RPMI7951 (cell line): ENCODE measurements at places on chromosomes 12 and 14.

GRCh38 chr12:124898200-124898922 is 16.1 kb downstream of the UBC start:
- peak; percentile 70 for DNase-seq

- DNase-seq = no peak
Observed at GRCh38 chr14:57085043-57085442, 183.7 kb downstream of the EXOC5 start.

DNA sequence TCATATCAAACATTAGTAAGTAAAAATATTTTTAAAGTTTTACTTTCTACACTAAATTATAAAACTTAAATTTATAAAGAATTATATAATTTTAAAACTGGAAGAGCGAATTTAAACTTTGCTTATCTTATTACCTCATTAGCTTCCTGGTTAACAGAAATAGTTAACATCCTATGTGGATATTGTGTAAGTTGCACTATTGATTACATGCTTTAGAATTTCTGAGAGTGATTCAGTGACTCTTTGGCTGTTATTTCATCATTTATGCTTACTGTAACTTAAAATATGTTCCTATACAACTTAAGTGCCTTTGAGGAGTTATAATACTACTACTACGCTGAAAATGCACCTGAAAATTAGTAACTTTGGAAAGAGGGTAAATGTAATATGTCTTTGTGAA is 101.4 kb downstream of the FOXA1 start:
- no peak for DNase-seq

- DNase-seq = no peak
Observed at GRCh38 chr12:64531665-64532334, 78.5 kb upstream of the RASSF3 start.

- DNase-seq = no peak
Observed at GRCh38 chr12:87939182-87939581, 90.0 kb downstream of the C12orf50 start.

- DNase-seq = no peak
Observed at GRCh38 chr12:42799966-42800365, 210.4 kb upstream of the PRICKLE1 start.

- DNase-seq = no peak
Observed at GRCh38 chr12:62164036-62164435, 96.2 kb upstream of the USP15 start.

- no peak for DNase-seq
Observed at GRCh38 chr12:49987625-49988303, 15.0 kb downstream of the AQP6 start.

DNA sequence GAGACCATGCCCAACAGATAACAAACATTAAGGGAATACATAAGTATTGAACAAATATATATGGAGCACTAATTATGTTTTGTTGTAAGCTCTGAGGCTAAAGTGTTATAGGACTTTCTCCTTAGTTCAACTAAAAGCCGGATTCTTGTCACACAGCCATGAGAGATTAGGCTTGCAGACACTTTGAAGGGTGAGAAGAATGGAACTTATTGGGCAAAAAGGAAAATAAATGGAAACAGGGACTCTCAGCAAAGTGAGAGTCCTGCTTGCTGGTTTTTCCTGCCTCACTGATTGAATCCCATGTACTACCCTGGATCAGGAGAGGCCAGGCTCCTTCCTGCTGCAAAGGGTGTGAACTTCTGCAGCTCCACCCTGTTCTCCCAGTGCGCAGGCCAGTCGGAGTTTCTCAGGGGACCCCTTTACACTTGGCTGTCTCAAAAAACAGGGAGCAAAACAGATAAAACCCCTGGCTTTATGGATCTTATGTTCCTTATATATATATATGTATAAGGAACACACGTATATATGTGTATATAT is 77.1 kb upstream of the FUT8 start:
- no peak for DNase-seq

- no peak for DNase-seq
Observed at GRCh38 chr14:84785996-84786395, 743.9 kb upstream of the FLRT2 start.

- peak; percentile 76 for DNase-seq
Observed at GRCh38 chr12:121391619-121392324, 8.1 kb upstream of the RNF34 start.

GRCh38 chr12:124428136-124428791 is 133.4 kb downstream of the RFLNA start:
- no peak for DNase-seq

DNA sequence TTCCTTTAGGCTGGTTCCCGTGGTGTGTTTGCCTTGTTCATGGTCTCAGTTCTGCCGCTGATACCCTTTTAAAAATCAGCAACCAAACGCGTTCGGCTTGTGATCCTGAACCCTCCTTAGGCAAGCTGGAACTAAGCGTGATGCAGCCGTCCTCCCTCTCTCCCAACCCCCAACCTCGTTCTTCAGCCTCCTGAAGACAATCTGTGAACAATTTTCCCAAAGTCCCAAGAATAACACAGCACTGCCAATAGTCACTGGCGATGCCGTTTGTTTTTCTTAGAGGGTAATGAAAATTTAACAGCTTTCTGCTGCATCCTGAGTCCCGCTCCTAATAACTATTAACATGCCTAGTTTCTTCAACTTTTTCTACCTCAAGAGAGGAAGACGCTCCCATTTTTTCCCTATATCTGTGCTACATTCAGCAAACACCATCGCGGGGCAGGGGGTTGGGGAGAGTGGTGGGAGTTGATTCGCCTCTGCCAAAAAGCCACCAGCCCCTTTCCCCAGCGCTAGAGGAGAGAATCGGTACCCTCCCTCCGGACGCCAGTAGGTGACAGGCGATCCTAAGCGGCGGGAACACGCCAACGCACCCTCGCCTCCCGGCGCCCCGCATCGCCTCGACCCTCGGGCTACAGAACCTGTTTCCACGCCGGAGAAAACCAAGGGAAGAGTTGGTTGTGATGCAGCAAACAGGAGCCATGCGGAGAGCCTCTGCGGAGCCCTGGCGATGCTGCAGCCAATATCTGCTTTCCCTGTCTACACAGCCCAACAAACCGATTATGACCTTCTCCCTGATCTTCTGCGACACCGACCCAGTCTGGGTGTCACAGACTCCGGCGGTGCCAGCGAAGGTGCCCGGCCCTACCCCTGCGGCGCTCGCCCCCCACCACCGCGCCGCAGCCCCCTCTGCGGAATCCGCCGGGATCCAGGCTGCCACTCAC is 752 bp downstream of the PRICKLE1 start:
- DNase-seq = peak; percentile 51

DNA sequence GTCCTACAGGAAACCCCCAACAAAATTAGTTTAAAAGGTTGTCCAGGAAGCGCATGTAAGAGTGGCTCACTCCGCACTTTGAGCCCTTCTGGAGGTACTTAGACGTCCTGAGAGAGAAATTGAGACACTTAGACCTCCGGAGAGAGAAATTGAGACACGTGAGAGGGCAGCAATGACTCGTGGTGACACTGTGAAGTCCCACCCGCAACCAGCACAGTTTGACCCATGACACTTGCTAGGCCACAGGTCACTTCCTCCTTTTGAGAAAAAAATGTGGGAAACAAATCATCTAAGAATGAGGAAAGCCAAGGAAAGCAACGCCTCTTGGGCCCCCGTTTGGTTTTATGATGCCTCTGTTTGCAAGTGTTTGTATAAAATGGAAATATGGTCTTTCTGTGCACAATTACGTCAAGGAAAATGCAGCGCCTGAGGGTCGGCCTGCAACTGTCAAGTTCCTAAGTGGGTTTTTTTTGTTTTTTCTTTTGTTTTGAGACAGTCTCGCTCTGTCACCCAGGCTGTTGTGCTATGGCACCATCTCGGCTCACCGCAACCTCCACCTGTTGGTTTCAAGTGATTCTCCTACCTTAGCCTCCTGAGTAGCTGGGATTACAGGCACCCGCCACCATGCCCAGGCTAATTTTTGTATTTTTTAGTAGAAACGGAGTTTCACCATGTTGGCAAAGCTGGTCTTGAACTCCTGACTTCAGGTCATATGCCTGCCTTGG is 13.6 kb upstream of the CDCA4 start:
- no peak for DNase-seq

DNA sequence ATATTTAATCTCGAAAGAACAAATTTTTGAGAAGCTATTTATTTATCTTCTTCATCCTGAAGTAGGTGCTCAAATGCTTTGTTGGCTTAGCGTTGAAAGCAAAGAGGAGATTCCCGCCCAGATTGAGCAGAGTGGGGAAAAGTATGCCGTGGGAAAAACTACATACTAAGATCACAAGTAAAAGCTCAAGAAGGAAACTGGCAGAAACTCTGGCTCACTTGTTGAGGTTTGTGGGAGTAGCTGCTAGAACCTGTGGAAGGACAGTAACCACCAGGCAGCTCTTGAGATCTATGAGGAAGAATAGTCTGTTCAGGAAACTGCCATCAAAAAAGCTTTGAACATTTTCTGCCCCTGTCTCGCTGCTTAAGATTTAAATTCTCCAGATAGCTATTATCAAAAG is 3.9 kb downstream of the MYRFL start:
- no peak for DNase-seq

DNA sequence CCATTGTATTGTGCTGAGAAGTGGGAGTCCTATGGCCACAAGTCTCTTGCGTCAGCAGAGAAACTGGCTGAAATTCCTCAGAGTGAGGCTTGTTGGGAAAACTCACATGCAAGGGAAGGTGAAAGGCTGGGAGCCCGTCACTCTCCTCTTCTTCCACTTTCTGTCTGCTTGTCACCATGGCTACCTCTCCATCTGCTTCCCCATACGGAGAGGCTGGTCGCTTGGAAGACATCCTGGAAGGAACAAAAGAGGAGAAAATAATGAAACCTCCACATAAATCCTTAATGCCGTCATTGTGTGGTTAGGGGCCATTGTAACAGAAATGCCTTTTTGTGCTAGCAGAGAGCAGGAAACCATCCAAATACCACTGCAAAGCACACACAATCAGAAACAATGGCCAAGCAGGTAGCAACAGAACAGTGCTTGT is 53.7 kb downstream of the SOX5 start:
- DNase-seq = no peak

- DNase-seq = no peak
Observed at GRCh38 chr12:109580272-109580671, 6.7 kb downstream of the MVK start.

DNA sequence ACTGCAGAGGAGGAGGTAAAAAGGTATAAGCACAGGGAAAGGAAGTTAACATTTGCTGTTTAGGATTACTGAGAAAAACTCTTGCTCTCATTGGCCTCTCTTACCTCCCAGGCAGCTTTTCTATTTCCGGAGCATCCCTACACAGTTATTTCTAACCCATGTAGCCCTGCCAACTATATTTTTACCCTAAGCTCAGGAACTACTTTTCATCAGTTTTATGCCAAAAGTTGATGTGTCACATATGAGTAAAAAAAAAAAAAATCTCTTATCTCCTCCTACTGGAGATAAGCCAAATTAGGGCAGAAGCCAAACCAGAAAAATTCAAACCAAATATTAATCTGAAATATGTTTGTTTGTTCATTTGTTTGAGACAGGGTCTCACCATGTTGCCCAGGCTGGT is 34.4 kb upstream of the PSMA6 start:
- DNase-seq = peak; percentile 3

DNA sequence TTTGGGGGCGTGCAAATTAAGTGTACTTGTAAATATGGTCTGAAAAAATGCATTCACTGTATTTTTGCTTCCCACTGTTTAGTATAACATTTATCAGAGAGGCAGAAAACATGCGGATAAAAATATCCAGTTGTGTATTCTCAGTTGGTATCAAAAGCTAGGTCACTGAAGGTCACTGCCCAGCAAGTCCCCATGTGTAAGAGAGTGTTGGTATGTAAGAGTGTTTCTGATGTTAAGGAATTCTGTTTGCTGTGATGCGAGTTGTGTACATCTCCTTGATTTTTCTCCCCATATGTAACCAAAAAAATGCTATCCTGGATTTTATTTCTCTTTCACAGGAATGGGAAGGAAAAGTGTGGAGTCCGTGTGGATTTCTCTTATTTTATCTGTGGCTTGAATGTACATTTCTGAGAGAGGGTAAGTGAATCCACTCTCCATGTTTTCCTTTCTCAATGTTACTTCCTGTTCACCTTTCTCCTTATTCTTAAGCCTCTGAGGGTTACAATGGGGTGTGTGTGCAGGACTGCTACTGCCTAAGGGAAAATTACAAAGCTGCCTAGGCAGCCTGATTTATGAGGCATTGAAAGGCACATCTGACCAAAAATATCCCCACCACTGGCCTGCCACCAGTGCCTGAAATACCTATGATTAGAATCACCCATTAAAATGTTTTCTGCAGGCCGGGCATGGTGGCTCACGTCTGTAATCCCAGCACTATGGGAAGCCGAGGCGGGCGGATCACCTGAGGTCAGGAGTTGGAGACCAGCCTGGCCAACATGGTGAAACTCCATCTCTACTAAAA is 97.9 kb upstream of the USP44 start:
- DNase-seq = peak; percentile 78

- no peak for DNase-seq
Observed at GRCh38 chr12:100158535-100158934, 15.9 kb upstream of the BLTP3B start.

DNA sequence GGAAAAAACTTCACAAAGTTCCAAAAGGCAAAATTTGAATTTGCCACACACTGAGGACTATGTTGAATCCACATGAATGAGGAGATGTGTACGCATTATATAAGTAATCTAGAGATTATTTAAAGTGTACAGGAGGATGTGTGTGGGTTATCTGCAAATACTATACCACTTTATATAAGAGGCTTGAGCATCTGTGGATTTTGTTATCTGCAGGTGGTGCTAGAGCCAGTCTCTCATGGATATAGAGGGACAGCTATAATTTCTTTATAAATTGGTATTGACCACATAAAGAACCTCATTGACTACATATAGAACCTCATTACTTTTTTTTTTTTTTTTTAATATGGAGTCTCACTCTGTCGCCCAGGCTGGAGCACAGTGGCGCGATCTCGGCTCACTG is 32.2 kb upstream of the RXYLT1 start:
- DNase-seq = no peak

- DNase-seq = no peak
Observed at GRCh38 chr12:123491056-123491455, 33.1 kb downstream of the SNRNP35 start.

DNA sequence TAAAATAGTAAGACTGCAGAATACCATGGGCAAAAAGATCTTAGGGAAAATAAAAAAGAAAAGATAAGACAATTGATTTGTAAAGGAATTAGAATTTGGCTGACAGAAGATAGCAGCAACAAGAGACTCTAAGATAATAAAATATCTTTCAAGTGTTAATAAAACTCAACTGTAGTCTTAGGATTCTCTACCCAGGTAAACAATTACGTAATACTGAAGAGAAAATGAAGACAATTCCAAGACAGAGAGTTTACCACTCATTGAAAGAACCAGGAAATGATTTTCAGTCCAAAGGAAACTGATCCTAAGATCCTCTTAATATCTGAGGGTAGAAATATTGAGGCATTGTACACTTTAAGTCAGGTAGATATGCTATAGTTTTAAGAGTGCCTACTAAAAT is 321.1 kb downstream of the CEP128 start:
- no peak for DNase-seq

DNA sequence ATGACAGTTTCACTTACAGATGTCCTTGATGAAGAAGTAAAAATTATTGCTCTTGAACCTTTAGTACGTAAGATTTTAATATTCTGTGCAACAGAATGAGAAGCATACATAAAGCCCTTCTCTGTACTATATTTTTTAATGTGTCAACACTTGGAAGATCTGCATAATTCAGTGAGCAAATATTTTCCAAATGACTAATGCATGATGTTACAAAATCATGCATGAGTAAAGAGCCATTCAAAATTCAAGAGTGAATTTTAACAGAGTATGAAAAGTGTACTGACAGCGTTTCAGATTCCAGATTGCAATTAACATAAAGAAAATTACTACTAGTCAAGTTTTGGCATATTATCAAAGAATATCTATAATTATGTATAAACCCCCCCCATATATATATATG is 101.4 kb upstream of the BBS10 start:
- DNase-seq = peak; percentile 57
